ENCODE measurements at places on chromosomes 5 and 9. TPM values are rescaled to one million over a fixed set of nuclear protein-coding genes. Genes with fewer than 3 reads are reported as not detected.

Gene LOX
- 10.7 TPM for polyA plus RNA-seq

Gene SEMA6A
- polyA plus RNA-seq: 6.0 TPM

Gene CAVIN4
- 0.13 TPM for polyA plus RNA-seq

Gene ACOT12
- not detected for polyA plus RNA-seq

Gene SPINK13
- polyA plus RNA-seq: 0.15 TPM

Gene TSLP
- 4.5 TPM for polyA plus RNA-seq

Gene ZNF454
- polyA plus RNA-seq: 1.8 TPM

Gene PCDHB13
- 0.34 TPM for polyA plus RNA-seq

Gene HAVCR1
- not detected for polyA plus RNA-seq

Gene SLC44A1
- 10.8 TPM for polyA plus RNA-seq

Gene CEL
- polyA plus RNA-seq: 1.5 TPM

Gene LCN10
- 3.2 TPM for polyA plus RNA-seq

Gene ZBTB5
- 3.3 TPM for polyA plus RNA-seq

Gene CAAP1
- polyA plus RNA-seq: 7.6 TPM

Gene LHX3
- not detected for polyA plus RNA-seq

Gene MVB12B
- polyA plus RNA-seq: 4.7 TPM

Gene LURAP1L
- polyA plus RNA-seq: 11.1 TPM

Gene SOHLH1
- polyA plus RNA-seq: not detected

Gene POU5F2
- not detected for polyA plus RNA-seq

Gene FOXD4L3
- not detected for polyA plus RNA-seq

Gene TMC1
- polyA plus RNA-seq: not detected

Gene SLC6A19
- 0.07 TPM for polyA plus RNA-seq

Gene FBP1
- 12.5 TPM for polyA plus RNA-seq

Gene TNFSF15
- polyA plus RNA-seq: 0.16 TPM

Gene TESK1
- polyA plus RNA-seq: 22.6 TPM

Gene SKIC3
- 17.2 TPM for polyA plus RNA-seq

Gene SMIM33
- not detected for polyA plus RNA-seq

Data from adipose tissue (tissue), 3 donors.